ENCODE measurements at places on chromosomes 13 and 19.

DNA sequence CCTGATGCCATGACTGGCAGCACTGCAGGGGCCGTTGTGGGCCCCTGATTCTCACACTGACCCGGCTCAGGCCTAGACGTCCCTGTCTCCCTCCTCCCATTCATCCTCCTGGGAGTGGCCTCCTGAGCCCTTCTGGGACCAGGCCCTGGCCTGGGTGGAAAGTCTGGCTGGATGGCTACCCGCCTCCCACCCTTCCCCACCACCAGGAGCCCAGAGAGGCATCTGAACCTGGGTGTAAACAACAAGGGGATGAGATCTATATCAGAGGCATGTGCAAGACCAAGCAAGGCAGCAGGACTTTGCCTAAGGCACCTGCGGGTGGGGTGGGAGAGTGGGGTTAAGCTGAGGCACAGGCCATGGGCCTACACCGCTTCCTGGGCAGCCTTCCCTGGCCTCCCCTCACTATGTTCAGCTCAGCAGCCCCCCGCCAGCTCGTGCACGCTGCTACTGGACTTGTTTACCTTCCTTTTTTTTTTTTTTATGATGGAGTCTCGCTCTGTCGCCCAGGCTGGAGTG lies 22.0 kb upstream of the ASPDH start:
- no peak for DNase-seq

DNA sequence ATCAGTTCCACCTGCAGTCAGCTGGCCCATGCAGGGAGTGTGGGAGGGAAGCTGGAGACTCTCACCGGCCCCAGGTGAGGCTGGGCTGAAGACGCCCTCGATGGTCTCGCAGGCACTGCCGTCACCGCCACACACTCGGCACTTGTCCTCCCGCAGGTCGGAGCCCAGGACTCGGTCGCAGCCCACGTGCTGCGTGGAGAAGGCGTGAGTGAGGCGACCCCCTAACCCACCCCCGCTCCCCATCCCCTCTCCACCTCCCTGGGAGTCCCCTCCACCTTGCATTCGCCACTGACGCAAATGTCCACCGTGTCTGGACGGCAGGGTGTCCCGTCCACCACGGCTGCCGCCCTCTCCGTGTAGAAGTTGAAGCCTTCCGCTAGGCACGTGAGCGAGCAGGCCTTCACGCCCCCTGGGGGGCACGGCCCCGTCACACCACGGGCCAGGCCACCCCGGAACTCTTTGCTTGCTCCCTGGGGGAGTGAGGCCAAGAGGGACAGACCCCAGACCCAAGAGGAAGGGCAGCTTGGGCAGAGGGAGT lies 12.0 kb upstream of the MYO1F start:
- DNase-seq, result no peak

GRCh38 chr19:41784743-41785142 lies 11.6 kb upstream of the CEACAM3 start:
- no peak for DNase-seq

DNA sequence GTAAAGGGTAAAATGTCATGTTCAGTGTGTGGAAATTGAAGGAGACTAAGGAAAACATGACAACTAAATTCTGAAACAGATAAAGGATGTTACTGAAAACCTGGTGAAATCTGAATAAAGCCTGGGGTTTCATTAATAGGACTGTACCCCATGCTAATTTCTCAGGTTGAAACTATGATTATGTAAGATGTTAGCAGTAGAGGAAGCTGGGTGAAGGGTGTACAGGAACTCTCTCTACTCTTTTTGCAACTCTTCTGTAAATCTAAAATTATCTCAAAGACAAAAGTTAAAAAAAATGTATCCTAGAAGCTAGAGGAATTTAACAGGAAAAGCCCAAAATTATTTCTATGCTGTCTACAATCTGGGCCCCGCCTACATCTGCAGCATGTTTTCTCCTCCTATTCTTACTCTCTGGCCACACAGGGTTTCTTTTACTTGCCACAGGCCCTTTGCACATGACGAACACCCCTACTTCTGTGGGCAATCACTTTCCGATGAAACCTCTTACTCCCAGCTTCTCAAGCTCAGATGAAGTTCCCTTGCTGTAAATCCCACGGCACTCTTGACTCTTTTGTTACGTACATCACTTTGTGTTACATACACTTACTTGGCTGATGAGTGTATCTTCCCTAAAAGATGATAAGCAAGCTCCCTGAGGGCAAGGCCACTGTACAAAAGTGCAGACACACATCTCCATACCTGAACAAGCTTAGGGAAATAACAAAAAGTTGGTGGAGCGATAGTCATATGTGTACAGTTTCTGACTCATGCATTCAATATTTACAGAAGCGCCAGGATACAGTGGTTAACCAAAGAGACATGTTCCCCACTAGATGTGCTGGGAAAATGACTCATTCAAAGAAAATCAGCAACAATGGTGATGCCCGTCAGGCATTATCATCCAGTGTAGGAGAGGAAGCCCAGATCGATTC lies 32.6 kb downstream of the RUBCNL start:
- DNase-seq, result no peak

DNA sequence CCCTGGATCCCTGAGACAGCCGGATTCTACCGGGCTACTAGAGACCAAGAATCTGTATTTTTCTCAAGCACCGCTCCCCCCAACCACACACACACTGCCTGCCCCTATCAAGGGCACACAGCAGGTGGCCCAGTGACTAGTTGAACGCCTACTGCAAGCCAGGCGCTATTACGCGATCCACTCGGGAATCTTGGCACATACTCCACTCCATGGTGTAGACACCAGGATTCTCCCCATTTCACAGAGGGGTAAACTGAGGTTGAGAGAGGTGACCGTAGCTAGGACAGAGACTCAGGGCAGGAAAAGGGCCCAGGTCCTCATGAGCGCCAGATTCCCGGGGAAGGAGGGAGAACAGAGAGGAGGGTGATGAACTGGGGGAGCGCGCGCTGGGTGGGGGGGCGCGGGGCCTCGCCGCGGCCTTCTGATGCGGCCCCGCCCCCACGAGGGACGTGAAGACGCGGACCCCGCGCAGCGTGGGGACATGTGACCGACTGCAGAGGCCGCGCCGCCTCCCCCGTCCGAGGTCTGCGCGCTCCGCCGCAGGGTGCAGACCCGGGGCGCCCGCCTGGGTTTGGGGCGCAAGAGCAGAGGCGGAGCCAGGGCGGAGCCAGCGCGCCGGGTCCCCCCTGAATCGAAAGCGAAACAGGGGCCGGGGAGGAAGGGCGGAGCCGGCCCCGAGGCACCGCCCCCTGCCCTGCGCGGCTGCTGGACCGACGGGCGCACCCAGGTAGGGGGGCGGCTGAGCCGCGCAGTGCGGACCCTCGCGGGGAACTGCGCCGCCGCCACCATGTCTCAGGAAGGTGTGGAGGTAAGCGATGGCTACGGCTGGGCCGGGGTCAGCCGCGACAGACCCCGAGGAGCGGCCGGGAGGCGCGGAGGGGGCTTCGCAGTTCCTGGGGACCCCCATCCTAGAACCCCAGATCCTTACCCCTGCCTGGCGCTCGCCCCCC lies at the start of gene SHFL:
Gene SHFL, plus strand, starts transcription at position 677 of the 950 bp plus-strand sequence. Its CDS starts 111 bp downstream, at position 788.
- no peak for DNase-seq

- DNase-seq, result no peak
Measured at GRCh38 chr13:79070343-79070974, 335.6 kb downstream of the RBM26 start.

DNA sequence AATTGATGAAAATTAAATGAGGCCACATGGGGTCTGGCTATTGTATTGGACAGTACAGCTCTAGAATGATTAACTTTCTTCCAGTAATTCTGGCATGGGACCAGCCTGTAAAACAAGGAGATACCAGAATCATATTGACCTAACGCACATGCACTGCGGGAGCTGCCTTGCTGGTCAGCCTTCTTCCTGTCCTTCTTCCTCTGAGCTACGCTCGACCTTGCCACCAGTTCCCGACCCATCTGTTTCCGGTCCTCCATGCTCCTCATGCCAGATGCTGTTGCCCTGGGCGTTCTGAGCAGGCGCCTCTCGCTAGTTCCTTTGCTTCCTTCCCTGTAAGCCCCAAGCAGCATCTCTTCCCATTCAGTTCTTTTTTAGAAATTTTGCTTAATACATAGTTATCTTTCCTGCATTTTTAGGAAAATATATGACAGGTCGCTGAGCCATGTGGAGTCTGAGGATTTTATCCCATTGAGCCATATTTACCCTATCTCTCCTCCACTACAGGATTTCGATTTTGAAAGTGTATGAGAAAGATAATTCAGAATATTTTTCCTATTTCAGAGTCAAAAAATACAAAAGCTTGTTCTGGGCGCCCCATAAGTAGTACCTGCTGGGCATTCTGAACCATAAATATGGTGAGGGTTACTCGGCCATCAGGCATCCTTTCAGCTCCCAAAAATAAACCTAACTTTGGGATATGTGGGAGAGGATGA lies 38.6 kb downstream of the TNFRSF19 start:
- DNase-seq, result no peak

GRCh38 chr13:66339214-66339613 lies 890.9 kb downstream of the PCDH9 start:
- no peak for DNase-seq

GRCh38 chr19:21749090-21749489 lies 18.3 kb downstream of the ZNF100 start:
- DNase-seq, result no peak

- no peak for DNase-seq
Measured at GRCh38 chr13:113540523-113540922, 44.0 kb upstream of the TFDP1 start.

Data from NCI-H82 (cell line).